ENCODE measurements at places on chromosomes 16 and 17.

DNA sequence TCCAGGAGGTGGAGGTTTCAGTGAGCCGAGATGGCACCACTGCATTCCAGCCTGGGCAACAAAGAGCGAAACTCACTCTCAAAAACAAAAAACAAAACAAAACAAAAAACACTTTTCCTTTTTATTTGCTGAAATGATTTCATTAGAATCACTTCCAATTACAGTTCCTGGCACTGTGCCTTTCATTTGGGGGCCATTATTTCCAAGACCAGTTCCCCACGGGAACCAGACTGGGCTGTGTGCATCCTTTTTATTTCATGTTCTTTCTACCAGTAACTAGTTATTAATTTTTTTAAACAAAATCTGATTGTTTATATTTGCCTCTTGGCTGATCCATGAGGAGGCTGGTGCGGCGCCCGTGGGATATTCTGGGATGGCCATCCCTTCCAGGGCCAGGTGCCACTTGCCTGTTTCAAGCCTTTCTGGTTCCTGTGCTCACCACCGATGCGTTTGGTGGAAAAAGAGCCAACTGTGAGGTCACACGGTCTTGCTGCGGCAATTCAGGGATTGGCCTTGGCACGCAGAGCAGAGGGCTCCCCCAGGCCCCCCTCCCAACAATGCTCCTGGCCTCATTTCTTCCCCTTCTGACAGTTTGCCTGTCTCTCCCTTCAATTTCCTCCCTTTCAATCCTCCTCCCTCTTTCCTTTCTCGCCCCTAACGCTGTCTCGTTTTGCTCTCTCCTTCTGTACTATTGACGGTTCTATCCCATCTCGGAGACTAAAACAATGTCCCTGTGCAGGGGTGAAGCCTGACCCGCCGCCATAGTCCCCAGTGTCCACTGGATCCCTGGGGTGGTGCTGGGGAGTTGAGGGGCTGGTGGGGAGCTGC, 13.4 kb downstream of the UBALD1 start:
- no peak for DNase-seq

DNA sequence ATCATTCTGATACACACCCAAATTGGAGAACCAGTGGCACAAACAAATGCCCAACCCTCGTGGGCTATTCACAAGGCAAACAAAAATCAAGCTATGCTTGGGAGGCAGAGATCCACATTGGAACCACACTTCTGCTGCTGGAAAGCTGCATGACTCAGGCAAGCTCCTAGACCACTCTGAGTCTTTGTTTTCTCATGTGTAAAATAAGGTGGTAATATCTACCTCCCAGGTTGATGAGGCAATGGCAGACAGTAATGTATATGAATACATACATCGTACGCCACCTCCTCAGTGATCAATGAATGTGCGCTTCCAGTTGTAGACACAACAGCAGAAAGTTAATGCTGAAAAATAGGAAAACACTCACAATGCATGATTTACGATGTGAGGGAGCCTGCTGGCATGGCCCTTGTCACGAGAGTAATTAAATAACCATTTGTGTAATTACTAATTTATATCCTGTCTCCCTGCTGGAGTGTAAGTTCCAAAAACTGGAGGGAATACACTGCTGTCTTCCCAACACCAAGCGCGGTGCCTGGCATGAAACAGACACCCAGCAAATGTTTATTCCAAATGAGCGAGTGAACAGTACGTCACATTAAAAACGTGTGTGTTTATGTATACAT, 69.9 kb upstream of the HSBP1 start:
- no peak for DNase-seq

GRCh38 chr16:10338426-10338825, 47.4 kb upstream of the ATF7IP2 start:
- DNase-seq = no peak

DNA sequence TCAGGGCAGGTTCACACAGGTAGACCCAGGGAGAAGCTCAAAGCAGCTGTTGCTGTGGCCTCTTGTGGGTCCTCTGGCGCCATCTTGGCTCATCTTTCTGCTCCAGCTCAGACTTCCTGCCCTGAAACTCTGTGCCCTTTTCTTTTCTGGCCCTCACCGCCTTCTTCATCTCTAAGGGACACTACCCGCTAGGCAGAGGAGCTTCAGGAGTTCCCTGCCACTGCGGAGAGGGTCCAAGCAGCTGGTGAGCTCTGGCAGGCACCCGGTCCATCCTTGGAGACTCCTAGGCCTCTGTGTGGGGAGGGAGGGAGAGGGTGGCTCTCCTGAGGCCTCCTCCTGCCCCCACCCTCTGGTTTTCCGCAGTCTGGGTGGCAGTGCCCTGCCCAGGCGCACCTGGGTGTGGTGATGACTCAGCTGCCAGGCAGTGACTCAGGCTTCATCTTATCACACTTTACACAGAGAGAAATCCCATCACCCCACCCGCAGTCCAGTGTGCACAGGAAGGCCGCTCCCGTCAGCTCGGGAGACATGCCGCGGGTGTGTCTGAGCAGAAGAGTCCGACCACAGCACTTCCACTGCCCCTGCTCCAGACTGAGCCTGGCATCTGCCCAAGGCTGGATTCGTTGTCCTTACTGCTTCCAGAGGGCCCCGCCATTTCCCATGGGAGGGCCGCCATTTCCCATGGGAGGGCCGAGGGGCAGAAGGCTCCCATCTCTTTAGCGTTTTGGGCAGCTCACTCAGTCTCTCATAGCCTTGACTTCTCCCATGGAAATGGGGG, 7.3 kb downstream of the NT5C start:
- peak; percentile 99 for DNase-seq

DNA sequence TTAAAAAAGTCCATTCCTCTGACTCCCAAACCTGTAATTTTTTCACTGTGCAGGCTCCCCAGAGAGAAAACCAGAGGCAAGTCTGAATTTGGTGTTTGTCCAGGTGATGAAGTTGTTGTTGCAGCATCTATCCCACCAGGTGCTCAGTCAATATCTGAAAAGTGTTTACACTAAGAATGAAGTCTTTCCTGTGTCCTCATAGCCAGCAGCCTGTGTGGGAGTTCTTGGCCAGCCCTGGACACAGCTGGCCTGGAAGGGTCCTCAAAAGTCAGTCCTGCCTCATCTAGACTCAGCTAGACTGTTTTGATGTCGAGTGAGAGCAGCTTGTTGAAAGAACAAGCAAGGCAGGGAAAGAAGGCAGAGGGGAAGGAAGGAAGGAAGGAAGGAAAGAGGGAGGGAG, 3.3 kb upstream of the PMP22 start:
- DNase-seq = no peak
